ENCODE measurements at places on chromosomes 2 and 18.

- peak; percentile 13 for DNase-seq
Observed at GRCh38 chr2:64404002-64404731, 49.8 kb upstream of the LGALSL start.

GRCh38 chr2:27724191-27724590, 47.3 kb upstream of the MRPL33 start:
- no peak for DNase-seq

DNA sequence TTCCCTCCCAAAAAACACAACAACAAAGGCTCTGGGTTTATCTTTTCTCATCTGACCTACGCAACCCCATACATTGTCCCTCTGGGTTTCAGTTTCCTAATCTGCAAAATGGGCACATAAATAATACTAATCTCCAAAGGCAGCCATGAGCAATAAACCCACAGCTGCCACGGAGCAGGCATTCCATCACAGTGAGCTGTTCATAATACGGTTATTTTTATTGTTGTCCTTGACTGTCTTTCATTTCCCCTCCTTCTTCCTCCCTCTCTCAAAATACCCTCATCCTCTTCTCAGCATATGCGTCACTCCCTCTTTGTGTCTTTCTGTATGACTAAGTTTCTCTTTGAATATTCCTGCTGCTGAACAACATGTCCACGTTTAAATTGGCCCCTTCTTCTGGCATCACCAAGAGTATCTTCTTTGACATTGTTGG, 129.8 kb upstream of the CAB39 start:
- DNase-seq: no peak

- no peak for DNase-seq
Observed at GRCh38 chr2:162581959-162582798, 238.2 kb downstream of the GCA start.

GRCh38 chr2:231526341-231527090, 3.7 kb downstream of the NMUR1 start:
- no peak for DNase-seq

GRCh38 chr18:41674506-41674905, 280.5 kb upstream of the PIK3C3 start:
- DNase-seq: no peak

- no peak for DNase-seq
Observed at GRCh38 chr18:35306588-35307250, 16.7 kb upstream of the ZSCAN30 start.

GRCh38 chr2:160362541-160362940, 131.1 kb downstream of the RBMS1 start:
- DNase-seq: no peak

- DNase-seq: no peak
Observed at GRCh38 chr2:168212167-168212566, 35.2 kb downstream of the STK39 start.

DNA sequence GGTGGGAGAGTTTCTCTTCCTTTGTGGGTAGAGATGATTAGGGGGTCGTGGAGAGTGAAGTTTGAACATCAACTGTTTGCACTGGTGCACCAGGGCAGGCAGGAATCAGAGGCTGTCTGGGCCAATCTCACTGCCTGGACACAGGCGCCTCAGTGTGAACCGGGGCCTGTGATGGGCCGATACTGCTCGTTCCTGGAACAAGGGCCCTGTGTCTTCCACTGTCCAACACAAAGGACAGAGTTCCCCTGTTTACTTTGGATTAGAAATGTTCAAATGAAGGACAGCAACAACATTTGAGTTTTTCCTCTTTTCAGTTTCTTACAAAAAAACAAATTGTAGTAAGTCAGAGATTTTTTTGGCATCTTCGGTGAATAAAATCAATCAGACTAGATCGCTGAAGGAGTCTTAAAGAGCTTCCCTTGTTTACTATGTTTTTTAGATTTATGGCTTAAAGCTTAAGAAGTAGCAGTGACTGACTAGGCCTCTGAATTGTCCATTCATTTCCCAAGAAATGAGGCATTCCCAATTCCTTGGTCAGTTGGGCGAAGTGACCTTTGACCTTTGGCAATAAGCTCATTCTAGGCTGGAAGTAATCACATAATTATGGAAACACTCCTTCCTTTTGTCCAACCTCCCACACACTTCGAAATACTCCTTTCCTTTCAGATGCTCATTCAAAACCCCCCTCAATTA, 11.6 kb upstream of the TGFA start:
- DNase-seq: no peak

DNA sequence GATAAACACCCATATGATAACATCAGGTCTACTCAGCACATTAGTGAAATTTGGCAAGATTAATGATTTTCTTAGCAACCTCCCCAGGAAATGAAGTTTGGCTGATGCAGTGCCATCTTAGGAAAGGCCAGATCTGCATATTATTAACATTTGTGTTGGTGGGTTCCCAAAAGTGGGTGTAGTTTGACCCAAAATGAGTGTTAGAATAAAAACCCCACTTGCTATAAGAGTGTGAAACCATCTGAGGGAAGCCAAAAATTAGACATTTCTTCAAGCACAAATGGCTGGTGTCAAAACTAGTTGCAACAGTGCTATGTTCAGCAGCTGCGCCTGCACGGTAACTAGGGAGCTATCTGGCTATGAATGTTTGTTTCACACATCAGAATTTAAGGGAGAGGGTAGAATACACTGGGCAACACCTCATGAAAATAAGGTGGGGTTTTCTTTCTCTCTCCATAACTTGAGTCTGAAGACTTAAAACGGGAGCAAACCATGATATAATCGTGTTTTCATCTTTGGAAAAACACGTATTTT, 15.9 kb upstream of the CSRNP3 start:
- DNase-seq: no peak

- no peak for DNase-seq
Observed at GRCh38 chr2:10006236-10007161, 36.9 kb upstream of the KLF11 start.

DNA sequence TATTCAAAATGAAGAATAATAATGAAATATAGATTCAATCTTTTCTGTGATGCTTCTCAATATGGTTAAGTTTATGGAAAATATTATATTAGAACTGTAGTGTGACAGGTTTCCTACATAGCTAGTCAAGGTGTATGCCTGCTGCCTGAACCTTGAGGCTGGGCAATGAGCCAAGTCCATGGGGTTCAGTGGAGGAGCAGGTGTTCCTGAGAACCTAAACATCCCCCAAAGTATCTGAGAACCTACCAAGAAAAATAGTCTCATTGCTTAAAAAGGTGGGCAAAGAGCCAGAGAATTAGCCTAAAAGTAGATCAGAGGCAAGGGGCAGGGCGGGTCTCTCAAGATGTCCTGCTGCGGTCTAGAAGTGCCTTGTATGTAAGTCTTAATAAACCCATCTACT, 185.9 kb upstream of the SPHKAP start:
- no peak for DNase-seq

DNA sequence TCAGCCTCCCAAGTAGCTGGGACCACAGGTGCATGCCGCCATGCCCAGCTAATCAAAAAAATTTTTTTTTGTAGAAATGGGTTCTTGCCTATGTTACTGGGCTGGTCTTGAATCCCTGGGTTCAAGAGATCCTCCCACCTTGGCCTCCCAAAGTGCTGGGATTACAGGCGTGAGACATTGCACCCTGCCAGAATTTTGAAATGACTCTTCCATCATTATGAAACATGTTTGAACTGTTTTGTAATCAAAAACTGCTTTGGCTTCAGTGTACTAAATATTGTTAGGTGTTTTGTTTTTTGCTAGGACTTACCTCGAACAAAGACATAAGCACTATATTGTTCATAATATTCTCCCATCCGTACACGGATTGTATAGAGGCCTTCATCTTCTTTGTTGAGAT, 55.8 kb downstream of the MYOM1 start:
- DNase-seq: no peak

DNA sequence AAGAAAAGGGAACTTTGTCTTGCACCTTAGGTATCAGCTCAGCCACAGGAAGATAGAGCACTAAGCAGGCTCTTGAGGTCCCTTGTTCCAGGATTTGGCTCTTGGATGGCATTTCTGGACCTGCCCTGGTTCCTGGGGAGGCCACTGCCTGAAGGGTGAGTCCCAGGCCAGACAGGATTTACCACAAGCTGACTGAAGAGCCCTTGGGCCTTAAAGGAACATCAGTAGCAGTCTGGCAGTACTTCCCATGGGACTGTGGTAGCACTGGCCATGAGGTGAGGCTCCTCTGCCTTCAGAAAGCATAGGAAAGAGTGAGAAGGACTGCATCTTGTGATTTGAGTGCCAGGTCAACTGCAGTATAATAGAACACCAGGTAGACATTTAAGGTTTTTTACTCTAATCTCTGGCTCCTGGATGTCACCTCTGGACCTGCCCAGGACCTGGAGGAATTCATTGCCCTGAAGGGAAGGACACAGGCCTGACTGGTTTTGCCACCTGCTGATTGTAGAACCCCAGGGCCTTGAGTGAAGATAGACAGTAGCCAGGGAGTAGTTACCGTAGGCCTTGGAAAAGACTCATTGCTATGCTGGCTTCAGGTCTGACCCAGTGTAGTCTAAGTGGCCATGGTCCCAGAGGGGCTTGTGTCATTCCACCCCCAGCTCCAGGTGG, 154.4 kb upstream of the CREB1 start:
- no peak for DNase-seq

- DNase-seq: no peak
Observed at GRCh38 chr2:143254110-143254509, 124.9 kb downstream of the ARHGAP15 start.

DNA sequence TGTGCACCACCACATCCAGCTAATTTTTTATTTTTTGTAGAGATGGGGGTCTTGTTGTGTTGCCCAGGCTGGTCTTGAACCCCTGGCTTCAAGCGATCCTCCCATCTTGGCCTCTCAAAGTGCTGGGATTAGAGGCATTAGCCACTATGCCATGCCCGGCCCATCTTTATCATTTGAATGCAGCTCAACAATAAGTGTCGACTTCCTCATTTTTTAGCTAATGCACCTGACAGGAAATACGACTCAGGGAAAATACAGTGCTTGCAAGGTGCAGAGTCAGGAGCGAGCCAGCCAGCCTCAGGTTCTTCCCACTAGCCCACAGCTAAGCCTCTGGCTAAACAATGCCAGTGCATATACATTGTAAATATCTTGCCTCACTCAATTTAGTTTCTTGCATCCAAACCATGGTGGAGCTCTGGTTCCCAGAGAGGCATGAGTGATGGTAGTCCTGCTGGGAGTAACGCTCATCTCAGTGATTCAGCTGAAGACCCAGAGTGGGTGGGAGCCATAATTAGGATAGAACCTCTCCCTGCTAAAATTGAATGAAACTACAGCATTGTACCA, 135.0 kb downstream of the TGIF1 start:
- no peak for DNase-seq

DNA sequence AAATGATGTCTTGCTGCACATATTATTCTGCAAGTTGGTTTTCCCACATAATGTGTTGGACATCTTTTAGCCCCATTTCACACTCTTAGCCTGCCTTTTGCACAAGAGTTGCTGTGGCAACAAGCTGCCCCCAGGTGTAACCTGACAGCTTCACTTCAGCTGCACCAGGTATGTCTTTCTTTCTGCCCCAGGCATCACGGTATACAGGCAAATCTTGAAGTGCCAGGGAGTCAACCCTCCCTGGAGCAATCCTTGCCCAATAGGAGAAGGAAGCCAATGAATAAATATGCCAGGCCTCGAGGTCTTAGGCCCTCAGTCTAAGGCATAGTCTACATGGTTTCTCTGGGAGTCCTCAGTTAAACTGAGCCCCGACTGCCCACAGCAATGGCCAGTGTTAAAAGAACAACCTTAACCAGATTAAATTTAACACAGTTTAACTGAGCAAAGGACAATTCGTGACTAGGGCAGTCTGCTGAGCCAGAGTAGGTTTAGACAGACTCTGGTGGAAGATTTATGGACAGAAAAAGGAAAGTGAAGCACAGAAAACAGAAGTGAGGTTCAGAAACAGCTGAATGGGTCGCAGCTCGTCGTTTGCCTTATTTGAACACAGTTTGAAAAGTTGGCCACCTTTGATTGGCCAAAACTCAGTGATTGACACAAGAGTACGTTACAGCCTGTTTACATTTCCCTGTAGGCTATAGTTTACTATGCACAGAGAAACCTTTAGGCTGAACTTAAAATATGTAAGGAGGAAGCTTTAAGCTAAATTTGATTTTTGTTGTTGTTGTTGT, 32.0 kb upstream of the C1QL2 start:
- no peak for DNase-seq

DNA sequence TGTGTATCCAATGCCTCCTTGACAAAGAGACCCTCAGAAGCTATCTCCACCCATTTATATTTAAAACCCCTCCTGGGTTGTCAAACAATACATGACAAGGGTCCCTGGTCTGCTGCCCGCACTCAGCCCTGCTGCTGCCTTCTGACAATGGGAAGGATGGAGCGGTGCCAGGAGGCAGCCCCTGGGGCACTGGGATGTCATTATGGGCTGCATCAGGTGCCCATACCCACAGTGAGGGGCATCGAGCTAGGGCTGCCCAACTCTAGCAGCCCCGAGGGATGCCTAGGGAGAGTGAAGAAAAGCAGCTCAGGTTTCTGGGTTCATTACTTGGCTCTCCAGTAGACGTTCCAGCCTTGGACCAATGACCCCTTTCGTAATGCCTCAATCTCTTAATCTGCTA, 301.7 kb downstream of the ALK start:
- no peak for DNase-seq

DNA sequence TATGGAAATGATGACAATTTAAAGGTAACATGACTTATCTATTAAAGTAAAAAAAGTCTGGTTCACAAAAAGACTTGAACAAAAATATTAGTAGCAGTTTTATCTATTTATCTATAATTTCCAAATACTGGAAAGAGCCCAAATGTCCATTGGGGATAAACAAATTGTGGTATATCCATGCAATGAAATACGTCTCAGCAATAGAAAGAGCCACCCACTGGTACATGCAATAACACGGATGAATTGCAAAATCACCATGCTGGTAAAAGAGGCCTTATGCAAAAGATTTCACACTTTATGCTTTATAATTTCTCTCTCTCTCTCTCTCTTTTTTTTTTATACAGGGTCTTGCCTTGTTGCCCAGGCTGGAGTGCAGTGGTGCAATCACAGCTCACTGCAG, 91.4 kb upstream of the ASAP2 start:
- no peak for DNase-seq

DNA sequence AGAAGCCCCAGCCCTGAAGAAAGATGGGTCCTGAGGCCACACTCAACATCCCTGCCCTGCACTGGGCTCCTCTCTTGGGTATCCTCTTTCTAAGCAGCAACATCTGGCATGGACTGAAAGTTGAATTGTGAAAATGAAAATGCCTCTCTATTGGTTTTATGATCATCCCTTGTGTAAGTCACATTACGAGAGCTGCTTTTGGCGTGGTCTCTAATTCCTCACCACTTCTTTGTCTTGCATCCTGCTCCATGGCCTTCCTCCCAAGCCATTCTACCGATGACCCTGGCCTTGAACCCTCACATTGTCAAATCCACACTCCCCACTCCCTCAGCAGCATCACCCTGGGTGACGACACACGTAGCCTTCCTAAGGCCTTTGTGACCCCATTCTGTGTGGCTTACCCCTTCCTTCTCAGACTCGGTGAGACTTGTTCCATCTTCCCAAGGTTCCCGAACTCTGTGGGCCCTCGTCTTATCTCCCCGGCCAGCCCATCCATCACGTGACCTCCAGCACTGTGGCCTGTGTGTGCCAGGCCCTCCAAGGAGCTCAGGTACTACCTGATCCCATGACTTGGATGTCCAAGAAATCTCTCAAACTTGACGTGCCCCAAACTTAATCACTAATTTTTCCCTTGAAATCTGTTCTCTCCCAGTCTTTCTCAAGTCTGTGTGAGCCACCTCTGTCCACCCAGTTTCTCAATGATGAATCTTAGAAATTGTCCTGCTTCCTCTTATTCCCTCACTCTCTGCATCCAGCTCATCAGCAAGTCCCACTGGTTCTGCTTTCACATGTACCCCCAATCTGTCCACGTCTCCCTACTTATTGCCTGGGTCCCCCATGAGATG, 194.7 kb upstream of the HS6ST1 start:
- DNase-seq: no peak

- no peak for DNase-seq
Observed at GRCh38 chr2:33133454-33133952, 186.8 kb downstream of the LTBP1 start.

Measured in esophagus squamous epithelium (tissue), 5 donors.